ENCODE measurements at places on chromosomes 5 and 9.
A peak's percentile ranks its signal among the peaks of the same experiment; 100 is the strongest.

DNA sequence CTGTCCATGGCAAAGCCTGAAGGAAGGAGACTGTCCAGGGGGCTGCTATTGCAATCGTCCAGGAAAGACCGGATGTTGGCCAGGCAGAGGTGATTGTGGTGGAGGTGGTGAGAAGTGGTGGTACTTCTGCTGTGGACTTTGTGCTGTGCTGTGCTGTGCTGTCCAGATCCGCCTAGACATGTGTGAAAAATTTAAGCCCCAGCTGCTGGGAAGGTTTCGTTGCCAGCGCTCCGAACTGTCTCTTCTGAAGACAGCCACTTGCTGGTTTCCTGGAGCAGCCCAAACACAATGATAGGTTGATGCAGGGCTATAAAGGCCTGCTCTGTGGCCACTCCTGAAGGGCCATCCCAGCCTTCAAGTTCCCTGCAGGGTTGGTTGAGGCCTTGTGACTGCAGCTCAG, 223.0 kb upstream of the MPDZ start:
- DNase-seq: no peak

- DNase-seq: no peak
These were observed 73.3 kb downstream of the FGF18 start for GRCh38 chr5:171492781-171493180.

DNA sequence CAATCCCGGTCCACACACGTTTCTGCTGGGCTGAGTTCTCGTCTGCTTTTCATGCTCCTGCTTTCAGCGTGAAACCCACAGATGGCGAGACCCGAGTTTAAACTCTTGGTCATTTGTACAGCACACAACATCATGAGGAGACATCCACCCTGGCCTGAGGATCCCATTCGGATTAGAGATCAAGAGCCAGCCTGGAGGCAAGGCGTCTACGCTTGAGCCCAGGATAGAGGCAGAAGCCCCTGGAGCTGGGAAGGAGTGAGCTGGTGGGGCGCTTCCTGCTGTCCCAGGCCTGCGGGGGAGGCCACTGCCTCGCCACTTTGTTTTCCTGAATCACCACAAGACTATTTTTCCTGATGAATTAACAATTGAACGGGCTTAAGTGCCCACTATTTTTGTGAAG, 281.9 kb upstream of the IRX4 start:
- DNase-seq: no peak

DNA sequence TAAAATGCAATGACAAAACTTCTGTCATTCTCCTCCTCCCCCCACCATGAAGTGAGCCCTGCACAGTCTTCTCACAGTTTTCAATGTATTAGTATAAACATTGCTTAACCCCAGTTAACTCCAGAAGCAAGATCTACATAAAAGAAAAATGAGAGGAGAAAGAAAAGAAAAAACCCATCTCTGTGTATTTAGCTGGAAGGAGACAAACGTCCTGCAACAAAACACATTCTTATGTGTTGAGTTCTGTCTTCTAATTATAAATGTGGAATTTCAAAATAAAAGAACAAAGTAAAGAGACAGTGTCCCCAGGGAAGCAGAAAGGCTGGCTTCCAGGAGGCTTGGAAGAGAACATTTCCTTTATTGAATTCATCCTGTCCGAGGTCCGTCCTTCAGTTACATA, 491.9 kb upstream of the TUSC1 start:
- DNase-seq: no peak

DNA sequence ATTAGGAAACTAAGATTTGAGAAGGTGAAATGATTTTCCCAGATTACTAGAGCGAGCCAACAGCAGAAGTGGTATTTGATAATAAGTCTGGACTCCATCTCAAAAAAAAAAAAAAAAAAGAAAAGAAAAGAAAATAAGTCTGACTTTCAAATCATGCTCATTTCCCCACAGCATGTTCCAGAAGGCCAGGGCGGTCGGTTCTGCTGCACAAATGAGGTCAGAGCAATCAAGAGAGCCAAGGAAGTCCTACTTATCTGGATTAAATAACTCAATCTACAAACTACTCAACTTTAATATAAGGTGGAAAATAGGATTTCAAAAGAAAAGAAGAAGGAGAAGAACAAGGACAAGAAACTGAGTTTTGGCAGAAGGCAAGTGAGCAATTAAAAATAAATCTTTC, 130.4 kb upstream of the RASA1 start:
- no peak for DNase-seq

DNA sequence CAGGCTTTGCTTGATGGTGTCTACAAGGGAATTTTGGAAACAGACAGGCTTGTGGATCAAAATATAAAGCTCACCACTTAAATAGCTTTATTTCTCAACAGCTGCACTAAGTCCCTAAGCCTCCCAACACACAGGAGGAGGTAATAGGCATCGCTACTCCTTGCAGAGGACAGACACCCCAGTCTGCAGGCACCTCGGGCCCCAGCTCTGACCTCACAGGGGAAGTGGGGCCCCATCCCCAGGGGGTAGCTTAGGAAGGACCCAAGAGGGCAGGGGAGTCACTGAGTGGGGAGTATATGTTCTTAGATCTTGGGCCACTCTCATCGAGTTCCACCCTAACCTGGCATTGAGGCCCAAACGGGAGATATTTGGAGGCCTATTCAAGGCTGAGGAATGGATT, 66.7 kb upstream of the XPA start:
- no peak for DNase-seq

DNA sequence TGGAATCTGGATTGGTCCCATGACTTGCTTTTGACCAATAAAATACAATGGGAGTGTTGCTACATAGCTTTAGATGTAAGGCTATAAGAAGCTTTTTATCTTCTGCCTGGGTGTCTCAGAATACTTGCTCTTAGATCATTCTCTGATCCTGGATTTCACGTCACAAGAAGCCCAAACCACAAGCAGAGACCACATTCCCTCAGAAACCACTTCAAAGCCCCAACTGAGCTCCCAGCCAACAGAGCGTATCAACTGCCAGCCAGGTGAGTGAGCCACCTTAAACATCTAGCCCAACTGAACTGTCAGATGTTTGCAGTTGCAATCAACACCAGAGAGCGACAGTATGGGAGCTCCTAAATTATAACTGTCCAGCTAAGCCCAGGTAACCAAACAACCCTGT, 687.1 kb downstream of the TLE1 start:
- DNase-seq: no peak

GRCh38 chr9:122420315-122420714, 49.5 kb downstream of the PTGS1 start:
- no peak for DNase-seq

DNA sequence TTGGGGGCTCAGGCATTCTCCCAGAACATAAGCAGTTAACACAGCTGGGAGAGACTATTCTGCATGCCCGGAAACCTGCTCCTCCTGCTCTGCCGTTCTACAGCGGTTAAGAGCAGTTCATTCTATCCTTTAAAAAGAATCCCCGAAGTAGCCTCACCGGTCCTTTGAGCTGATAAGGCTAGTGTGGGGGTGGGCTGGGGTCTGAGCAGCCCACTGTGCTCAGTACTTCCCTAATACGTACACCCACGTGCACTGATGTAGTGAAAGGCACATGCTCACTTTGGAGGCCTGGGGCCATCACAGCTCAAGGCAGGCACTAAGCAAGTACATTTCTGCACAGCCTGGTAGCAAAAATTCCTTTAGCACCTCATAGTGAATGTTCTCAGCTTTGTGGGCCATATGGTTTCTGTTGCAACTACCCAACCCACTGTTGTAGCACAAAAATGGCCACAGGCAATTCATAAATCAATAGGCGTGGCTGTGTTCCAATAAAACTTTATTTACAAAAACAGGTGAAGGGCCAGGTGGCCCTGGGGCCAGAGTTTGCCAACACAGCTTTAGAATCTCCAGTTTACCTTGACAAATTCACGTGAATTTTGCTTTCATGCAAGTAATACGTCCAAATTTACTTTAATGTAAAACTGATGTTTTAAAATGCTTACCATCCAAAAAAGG, 136.4 kb downstream of the ZNF354C start:
- DNase-seq: peak; percentile 50

DNA sequence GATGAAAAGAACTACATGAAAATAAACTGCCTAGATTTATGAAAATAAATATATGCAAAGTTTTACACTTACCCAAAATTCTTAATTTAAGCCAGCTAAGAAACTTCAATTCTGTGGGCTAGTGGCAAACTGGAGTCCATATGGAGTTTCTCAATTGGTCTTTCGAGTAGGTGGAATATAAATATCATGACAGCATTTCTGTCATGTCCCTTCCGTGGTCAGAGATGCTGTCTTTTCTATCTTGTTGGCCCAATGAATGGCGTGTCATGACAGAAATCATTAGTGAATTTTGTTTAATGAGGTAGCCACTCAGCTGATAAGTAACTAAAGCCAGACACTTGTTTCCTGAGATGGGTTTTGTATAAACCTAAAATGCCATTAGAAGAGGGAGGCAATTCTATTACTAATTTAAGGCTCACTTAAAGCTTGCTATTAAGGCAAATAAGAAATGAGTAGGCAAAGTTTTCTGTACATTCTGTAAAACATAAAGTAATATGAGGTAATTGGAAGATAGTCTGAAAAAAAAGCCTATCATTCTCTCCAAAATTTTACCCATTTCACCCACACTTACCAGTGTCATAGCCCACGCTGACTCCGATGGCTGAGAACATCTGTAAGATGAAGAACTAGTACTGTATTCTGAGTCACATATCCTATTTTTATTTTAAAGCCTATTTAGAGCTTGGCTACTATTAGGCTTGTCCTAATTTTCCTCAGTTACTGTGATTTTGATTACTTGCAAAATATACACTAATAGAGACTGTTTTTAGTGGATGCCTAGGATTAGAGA, 419.3 kb upstream of the MEF2C start:
- no peak for DNase-seq

GRCh38 chr5:155727512-155728145, 599.3 kb upstream of the SGCD start:
- DNase-seq: no peak

GRCh38 chr5:159031915-159032314, 67.8 kb downstream of the EBF1 start:
- no peak for DNase-seq

- DNase-seq: no peak
These were observed 31.8 kb upstream of the FOXB2 start for GRCh38 chr9:76987594-76988200.

DNA sequence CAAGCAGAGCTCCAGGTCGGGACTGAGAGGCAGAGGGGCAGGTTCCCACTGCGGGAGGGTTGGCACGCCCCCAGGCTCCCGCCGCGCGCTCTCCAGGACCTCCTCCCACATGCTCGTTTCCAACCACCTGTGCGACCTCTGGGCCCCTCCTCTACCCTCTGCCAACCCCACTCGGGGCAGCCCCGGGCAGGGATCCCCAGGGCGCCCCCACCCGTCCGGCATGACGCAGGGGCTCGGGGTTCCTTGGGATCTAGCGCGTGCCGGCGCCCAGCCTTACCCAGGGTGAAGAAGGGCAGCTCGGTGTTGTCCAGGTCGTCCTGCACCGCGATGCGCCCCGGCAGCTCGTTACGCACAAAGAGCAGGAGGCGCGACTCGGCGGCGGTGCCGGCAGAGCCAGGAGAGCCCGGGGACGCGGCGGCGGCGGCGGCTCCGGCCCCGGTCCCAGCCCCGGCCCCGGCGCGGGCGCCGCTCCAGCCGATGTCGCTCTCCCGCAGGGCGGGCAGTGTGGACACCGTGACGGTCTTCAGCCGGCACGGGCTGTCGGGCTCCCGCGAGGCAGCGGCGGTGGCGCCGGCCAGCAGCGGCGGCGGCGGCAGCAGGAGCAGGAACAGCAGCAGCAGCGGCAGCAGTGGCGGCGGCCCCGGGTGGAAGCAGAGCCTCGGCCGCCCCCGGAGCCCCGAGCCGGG, 494 bp downstream of the ASTN2 start:
- DNase-seq: peak; percentile 62

GRCh38 chr5:155878991-155879575, 447.9 kb upstream of the SGCD start:
- DNase-seq: no peak

DNA sequence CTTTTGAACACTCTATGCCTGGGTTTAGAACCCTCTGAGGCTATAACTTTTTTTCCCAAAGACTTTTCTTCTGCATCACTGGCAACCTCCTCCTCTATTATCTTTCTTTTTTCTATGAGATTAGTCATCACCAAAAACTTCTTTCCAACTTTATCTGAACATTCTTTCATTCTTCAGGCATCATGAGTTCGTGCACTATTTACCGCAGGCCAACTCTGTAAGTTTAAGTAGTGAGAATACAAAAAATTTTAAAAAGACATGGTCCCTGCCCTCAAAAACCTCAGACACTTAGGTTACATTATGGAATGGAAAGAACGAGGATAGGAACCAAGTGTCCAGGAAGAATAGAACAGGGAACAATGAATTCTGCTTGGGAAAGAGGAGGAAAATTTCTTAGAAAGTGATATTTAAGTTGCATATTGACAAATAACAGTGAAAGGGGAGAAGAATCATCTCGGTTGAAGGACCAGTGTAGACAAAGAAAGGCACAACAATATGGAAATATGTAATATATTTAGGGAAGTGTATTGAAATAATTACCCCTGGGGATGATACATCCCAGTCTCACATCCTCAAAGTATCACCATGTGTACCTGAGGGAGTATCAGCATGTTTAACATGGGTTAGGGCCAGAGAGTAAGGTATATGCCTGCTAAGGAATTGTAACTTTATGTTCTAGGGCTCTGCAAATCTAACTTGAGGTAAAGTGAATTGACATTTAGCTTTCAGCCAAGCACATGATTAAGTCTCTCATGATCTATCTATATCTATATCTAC, 196.5 kb upstream of the NREP start:
- no peak for DNase-seq

DNA sequence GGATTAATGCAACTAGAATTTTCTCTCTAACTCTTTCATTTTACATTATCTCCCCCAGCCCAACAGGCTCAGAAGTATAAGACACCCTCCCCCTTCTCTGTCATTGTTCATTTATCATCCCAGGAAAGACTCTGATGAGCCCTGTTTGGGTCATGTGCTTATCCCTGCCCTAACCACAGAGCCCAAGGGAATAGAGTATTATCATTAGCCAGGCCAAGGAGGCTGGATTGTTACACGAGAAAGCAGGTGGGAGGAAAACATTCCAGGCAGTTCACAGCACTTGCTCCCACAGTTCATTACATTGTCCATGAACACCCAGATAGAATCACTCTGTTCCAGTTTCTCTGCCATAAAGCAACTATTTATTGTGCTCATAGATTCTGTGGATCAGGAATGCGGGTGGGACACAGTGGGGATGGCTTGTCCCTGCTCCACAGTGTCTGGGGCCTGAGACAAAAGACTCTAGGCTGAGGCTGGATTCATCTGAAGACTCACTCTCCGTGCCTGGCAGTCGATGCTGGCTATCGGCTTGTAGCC, 59.5 kb upstream of the TMEM215 start:
- DNase-seq: no peak

- DNase-seq: peak; percentile 44
These were observed 16.3 kb downstream of the CARD19 start for GRCh38 chr9:93112116-93112863.

All from right forelimb (tissue), 1 donor.